Activated naive CD8-positive, alpha-beta T cell treated with anti-CD3 and anti-CD28 coated beads for 36 hours (primary cell): ENCODE measurements at places on chromosomes 3 and 15.

DNA sequence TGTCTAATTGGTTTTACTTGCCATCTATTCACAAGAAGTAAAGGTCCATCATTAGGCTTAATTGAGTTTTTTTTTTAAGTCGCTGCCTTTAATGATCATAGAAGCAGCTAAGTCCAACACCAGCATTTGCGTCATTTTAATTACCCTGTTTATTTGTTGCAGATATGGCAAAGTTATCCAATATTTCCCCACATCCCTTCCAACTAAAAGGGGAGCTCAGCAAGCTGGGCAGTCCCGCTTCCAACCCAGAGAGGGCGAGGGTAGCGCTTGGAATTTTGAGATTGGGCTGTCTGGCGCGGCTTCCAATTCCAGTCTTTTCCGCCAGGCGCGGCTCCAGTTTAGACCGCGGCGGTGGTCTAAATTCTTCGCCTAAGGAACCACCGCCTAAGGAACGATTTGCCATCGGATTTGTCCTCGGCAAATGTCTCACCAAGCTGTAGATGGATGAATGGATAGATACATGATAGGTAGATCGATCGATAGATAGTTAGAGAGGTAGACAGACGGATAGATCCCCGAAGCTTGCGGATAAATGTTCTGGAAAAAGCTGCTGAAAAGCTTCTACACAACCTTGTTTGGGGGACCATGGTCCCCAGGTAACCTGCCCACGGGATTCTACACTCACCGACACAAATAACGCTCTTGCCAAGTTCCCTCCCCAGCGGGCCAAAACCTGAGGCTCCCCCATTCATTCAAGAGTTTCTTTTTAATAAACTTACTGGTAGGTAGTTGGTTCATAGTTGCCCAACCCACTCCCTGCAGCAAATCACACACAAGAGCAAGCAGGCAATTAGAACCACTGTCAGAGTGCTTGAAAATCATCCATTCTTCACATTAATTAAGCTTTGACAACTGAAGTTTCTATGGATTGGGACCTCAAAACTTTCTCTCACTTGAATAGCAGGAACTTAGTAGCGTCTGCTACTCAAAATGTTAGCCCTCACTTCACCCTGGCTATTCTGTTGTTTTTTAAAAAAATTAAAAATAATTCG lies 49.1 kb downstream of the ZIC4 start:
- DNase-seq = no peak

DNA sequence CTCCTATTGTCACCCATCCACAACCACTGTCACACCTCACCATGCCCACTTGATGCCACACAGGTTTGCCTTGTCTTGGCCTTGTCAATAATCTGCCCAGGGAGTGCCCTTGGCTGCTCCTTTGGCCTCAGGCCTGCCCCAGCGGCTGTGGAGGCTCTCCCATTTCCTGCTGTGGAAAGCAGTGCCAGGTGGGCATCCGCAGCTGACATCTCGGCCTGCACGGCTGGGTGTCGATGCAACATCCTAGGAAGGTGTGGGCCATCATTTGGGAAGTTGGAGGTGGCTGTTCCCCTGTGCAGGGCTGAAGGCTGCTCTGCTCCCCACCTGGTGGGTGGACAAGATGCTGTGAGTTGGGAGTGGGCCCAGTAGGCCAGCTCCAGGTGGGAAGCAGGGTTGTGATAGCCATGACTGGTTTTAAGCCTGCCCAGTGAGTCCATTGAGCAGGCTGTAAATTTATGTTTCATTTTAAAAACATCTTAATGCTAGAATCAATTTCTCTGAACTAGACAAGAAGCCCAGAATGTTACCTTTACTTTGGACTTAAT lies 12.5 kb downstream of the DNAH1 start:
- DNase-seq = no peak

- no peak for DNase-seq
Measured at GRCh38 chr3:33093847-33094246, 3.1 kb downstream of the GLB1 start.

- no peak for DNase-seq
Measured at GRCh38 chr3:129533406-129533805, 5.0 kb downstream of the RHO start.

DNA sequence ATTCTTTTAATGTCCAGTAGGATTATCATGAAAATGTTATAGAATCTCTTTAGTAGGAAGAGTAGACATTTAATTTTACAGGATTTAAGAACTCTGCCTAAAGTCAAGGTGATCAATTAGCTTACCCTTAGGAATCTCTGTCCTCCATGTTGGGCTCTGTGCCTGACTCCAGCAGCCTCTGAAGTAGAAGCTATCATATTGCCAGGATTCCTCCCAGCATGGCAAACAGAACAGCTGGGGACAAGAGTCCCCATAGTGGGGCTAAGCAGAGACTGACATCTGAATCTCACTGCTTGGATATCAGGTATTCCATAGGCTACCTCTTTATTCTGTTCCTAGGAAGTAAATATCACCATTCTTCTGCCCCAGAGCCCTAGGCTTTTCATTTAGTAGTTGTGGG lies 1.5 kb downstream of the SLC15A2 start:
- DNase-seq = no peak

DNA sequence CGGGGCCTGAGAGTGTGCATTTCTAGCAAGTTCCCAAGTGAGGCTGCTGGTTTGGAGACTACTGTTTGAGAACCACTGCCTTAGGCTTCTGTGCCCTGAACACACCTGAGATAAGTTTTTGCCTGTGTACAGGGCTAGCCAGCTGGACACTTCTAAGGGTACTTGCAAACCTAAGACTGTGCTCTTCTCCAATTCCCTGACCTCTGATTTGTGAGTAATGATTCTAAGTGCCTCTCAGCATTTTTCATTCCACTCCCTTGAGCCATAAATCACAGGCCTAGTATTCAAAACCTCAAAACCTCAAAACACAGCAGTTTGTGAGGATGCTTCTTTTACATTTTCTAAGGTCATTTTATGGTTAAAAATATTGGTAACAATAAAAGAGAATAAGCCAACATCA lies 148.4 kb downstream of the CHST2 start:
- DNase-seq = no peak

DNA sequence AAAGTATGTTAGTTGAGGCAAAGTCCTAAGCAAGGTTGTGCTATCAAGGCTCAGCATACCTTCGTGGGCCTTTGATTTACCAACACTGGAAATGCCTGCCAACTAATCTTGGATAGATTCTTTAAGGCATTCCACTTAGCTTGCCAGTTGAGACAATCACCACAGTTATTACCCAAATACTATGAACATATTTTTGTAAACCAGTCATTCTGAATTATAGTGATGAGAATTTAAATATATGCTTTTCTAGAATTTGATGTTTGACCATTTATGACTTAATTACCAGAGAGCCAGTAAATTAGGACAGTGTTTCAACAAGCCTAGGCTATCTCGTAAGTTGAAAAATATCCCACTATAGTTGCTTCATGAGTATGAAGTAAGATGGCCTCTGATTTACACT lies 15.5 kb downstream of the TRIM59 start:
- no peak for DNase-seq

- DNase-seq = no peak
Measured at GRCh38 chr15:55457401-55458022, 49.2 kb downstream of the PIERCE2 start.

DNA sequence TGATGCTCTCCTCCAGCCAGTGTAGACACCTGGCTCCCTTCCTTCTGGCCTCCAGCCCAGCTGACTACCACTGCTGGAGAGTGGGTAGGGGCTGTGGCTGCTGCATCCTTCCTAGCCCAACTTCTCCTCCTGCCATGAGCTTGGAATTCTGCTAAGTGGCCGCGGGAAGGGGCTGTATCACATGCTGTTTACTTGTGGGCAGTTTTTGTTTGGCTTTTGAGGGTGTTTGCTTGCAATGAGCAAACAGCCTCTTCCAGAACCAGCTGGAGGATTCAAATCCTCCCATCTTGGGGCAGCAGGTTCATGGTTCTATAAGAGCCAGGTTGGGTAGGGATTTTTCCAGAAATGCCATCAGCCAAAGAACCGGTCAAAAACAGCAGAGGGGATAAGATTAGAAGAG lies 9.0 kb downstream of the GASK1A start:
- DNase-seq = no peak

DNA sequence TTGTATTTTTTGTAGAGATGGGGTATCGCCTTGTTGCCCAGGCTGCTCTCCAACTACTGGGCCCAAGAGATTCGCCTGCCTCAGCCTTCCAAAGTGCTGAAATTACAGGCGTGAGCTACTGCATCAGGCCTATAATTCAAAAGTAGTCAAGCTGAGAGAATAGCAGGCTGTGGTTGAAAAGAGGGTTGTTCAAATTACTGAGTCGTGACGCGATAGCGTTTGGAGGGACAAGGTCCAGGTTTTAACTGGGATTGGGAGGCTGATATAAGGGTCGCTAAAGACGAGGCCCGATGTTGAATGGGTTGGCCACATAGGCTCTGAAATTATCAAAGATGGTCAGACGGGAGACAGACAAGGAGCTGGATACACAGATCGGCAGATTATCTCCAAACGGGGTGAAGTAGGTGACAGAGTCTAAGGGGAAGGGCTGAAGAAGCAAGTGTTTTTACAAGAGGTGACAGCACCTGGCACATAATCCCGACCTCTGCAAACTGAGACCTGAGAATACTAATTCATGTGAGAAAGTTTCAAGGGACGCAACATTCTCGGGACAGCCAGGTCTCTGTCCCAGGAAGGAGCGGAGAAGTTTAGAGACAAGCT lies 759 bp upstream of the ARID3B start:
- peak; percentile 8 for DNase-seq

- no peak for DNase-seq
Measured at GRCh38 chr15:98728811-98729160, 80.4 kb downstream of the IGF1R start.
